Fibroblast of skin of left quadriceps (primary cell): ENCODE measurements at places on chromosomes 16 and 17.
A peak's percentile ranks its signal among the peaks of the same experiment; 100 is the strongest.

DNA sequence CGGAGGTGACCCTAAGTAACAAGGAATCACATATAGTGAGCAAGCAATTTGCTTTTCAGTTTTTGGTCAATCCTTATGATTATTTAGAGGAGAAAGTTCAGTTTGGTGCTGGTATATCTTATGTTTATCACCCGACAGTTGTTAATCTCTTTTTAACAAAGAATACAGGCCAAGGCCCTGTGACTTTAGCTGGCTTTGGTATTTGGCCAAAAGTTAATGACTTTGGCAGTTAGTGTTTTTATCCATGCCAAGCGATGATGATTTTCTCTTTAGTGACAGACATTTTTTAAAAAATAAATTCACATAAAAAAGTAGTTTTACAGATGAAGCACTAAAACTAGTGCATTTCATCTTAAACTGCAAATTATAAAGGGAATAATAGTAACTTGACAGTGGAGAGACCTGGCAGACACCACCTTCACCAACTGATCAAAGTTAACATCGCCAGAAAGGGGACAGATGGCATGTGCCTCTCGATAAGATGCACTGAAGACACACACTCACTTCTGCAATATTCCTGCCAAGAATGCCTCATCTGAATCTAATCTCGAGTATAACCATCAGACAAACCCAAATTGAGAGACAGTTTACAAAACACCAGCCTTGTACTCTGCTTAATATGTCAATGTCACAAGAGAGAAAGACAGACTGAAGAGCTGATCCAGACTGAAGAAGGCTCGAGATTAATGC, 6.9 kb downstream of the DEXI start:
- no peak for DNase-seq

GRCh38 chr16:30569281-30569680, 2.2 kb downstream of the ZNF688 start:
- DNase-seq = no peak

GRCh38 chr16:14502932-14503741, 126.9 kb downstream of the PARN start:
- no peak for DNase-seq

GRCh38 chr16:55476625-55477533, 2.1 kb upstream of the MMP2 start:
- no peak for DNase-seq

DNA sequence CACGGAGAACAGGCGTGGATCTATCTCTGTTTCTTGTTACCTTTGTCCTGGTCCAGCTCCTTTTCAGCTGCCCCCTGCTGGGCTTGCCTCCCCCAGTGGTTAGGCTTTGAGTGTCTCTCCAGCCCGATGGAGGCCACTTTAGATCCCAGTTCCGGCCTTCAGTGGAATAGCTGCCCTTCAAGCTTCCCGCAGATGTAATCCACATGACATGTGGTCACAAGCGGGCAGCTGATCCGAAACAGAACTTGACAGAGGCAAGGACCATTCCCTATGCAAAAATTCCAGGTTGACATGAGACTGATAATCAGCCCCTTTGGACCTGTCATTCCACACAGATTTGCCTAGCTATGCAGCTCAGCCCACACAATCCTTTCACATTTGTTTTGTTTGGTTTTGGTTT, 40.6 kb upstream of the AQP8 start:
- DNase-seq = no peak

GRCh38 chr16:24525970-24526559, 13.3 kb upstream of the RBBP6 start:
- no peak for DNase-seq

DNA sequence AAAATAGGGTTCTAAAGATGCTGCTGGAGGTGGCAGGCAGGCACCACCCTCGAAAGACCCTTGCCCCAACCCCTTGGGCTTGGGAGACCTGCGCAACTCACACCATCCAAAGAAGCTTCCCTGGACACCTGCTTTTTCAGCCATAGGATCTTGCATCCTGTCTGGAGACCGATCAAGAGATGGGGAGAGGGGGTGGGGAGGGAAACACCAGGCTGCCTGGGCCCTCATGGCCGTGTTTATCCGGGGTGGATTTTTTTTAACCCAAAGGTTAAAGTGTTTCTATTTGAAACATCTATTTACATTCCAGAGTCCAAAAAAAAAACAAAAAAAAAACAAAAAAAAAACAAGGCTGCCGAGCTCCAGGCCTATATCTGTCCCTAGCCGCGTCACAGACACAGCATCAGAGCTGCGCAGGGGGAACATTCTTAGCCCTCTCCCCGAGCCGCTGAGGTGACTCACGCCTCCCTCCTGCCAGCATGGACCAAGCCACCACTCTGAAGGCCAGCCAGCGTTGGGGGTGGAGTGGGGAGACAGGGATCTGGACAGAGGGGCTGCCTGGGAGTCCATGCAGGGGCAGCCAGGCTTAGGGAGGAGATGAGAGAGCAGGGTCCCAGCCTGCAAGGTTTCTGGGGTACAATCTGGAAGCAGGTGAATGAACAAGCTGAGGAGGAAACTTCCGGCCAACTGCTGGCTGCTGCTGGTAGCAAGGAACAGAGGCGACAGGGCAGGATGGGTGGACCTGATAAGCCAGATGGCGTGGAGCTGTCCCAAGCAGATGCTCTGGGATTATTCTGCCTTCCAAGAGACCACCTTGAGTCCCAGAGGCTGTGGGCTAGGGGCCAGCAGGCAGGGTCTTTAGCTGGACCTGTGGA, 14.8 kb downstream of the HDAC5 start:
- DNase-seq = peak; percentile 64
